Esophagus muscularis mucosa (tissue), 4 donors: ENCODE measurements at places on chromosomes 2 and 18.

DNA sequence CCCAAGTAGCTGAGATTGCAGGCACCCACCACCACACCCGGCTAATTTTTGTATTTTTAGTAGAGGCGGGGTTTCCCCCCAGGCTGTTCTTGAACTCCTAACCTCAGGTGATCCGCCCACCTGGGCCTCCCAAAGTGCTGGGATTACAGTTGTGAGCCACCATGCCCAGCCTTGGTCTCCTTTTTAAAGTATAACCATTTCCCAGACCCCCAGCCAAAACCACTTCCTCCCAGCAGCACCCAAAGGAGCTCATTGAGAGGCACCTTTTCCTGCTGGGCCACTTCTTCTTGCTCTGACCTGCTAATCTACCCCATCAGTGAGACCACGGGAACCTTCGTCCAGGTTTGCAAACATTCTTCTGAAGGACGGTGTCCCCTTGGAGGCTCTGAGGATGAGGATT is 69.9 kb downstream of the INPP5D start:
- DNase-seq: no peak

- no peak for DNase-seq
Observed at GRCh38 chr2:197011801-197012641, 85.5 kb upstream of the PGAP1 start.

GRCh38 chr2:199259671-199260070 is 198.1 kb downstream of the SATB2 start:
- no peak for DNase-seq

GRCh38 chr2:220219371-220219770 is 591.9 kb downstream of the SLC4A3 start:
- no peak for DNase-seq

GRCh38 chr2:157441072-157441454 is 2.8 kb downstream of the CYTIP start:
- no peak for DNase-seq
